ENCODE measurements at places on chromosomes 3 and 15.

GRCh38 chr3:49841806-49842205 lies 14.6 kb downstream of the TRAIP start:
- no peak for DNase-seq

- DNase-seq, result no peak
Observed at GRCh38 chr3:14483286-14483685, 56.9 kb downstream of the GRIP2 start.

DNA sequence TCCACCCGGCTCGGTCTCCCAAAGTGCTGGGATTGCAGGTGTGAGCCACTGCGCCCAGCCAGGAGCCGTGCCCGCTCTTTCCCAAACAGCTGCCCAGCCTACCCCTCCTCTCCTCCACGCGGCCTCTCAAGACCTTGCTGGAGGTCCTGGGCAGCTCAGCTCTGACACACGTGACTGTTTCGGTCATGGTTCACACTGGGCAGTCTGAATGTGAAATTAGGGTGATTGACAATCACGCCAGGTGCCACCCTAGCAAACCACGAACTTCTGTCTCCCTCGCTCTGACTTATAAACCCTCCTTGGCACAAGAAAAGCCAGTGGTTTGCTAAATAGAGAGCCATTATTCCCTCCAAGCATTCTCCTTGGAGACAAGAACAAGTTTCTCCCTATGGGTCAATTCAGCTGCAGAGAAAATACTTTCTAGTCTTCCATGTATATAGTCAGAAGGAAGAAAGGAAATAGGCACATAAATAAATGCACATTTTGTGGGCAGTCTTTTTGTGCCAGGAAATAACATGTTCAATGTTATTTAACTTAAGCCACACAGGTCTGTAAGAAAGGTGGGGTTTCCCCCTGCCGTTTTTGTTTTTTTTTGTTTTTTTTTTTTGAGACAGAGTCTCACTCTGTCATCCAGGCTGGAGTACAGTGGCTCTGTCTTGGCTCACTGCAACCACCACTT lies 121.9 kb upstream of the MEF2A start:
- no peak for DNase-seq

DNA sequence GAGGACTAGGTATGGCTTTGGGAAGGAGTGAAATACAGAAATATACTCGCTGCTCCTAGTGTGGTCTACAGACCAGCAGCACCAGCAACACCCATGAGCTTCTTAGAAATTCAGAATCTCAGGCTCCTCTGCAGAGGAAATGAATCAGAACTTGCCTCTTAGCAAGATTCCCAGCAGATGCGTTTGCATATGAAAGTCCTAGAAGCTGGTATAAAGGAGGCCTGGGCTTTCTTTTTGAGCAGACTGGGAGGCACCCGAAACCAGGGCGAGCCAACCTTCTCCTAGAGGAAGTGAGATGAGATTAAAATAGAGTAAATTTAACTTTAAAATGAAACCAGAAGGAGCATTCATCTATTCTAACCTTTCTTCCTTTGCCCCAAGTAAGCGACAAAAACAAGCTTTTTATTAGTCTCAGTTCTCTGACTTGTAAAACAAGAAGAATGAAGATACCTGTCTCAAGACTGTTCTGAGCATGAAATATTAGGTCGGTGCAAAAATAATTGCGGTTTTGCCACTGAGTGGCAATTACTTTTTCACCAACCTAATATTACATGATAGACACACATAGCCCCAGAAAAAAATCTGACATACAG lies 140.0 kb downstream of the PDZRN3 start:
- no peak for DNase-seq

GRCh38 chr3:61518590-61518989 lies 42.8 kb upstream of the PTPRG start:
- no peak for DNase-seq

DNA sequence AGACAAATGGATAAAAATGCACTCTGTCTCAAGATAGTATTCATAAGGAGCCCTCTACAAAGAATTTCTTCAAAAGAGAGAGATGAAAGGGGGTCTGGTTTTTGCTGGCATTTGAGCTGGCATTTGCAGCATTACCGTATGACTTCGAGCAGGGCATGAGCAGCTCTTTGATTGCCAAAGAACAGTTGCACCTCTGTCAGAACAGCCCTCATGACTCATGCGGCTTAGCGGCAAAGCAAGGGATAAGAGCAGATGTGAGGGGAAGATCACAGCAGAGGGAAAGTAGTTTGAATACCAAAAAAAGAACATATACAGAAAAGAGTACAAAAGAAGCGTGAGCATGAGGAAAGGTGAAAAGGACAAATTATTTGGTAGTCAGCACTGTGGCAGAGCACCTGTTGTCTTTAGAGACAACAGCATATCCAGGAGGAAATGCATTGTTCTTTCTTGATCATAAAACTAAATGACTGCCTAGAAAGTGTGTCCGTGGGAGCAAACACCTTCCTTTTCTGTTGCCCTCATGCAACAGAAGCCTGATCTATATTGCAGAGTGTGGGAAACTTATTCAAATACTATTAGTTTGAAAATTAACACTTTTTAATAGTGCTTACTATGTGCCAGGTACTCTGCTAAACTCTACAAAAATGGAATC lies 80.5 kb upstream of the SLC24A5 start:
- no peak for DNase-seq

DNA sequence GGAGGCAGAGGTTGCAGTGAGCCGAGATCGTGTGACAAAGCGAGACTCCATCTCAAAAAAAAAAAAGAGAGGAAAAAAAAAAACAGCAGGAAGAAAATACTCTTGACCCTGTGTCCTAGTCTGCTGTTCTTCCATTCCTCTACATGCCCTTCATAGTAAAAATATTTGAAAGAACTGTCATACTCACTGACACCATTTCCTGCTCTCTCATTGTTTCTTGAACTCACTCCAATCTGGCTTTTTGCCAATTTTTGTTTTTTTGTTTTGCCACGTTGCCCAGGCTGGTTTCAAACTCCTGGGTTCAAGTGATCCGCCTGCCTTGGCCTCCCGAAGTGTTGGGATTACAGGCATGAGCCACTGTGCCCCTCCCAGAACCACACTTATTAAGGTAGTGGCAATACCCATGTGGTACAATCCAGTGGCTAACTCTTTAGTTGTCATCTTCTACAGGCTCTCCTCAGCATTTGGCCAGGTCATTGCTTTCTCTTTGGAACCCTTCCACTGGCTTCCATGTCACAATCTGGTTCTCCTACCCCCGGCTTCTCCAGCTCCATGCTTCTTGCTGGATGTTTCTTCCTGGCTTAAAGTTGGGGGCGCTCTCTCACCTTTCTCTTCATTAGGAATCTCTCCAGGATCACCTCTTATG lies 238.2 kb upstream of the C2CD4B start:
- no peak for DNase-seq

GRCh38 chr3:31832551-31832950 lies 148.5 kb downstream of the OSBPL10 start:
- DNase-seq, result no peak

DNA sequence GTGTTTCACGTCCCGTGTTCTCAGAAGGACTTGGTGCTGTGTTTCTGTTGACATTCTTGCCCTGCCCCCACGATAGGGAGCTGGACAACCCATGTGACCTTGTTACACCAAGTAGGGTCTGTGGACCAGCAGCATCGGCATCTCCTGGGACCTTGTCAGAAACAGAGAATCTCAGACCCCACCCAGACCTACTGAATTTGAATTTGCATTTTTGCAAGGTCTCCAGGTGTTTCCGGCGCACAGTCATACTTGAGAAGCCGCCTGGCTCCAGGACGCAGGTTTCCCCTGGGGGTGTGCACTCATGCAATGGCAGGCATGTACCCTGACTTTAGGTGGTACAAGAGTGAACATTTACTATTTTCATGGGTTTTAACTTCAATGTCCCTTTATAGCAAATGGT lies 117.9 kb downstream of the TLE3 start:
- DNase-seq, result no peak

DNA sequence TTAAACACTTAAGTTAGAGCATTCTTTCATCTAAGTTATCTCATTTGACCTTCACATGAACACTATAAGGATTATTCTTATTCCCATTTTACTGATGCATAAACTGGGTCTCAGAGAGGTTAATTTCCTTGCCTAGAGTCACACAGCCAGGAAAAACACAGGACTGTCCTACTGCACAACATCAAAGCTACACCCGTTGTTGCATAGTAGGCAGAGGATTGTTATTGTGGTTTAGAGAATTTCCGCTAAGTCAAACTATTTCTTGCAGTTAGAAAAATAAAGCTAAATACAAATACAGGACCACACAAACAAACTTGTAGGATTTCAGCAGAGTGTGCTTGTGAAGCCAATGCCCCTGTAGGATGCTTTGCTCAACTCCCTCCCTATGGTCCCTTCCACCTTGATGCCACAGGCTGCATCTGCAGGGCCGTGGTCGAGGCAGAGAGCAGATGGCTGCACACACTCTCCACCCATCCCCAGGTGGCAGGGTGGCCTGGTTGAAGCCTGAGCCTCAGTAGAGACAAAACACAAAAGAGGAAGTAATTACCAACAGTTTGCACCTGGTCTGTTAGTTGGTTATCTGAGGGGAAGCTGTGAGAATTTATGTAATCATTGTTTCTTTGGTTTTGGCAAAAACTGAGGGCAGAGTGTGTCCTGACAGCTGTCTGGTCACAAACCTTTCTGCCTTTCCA lies 41.1 kb upstream of the SKOR1 start:
- no peak for DNase-seq

GRCh38 chr3:147613725-147614124 lies 204.6 kb downstream of the ZIC1 start:
- peak; percentile 41 for DNase-seq

DNA sequence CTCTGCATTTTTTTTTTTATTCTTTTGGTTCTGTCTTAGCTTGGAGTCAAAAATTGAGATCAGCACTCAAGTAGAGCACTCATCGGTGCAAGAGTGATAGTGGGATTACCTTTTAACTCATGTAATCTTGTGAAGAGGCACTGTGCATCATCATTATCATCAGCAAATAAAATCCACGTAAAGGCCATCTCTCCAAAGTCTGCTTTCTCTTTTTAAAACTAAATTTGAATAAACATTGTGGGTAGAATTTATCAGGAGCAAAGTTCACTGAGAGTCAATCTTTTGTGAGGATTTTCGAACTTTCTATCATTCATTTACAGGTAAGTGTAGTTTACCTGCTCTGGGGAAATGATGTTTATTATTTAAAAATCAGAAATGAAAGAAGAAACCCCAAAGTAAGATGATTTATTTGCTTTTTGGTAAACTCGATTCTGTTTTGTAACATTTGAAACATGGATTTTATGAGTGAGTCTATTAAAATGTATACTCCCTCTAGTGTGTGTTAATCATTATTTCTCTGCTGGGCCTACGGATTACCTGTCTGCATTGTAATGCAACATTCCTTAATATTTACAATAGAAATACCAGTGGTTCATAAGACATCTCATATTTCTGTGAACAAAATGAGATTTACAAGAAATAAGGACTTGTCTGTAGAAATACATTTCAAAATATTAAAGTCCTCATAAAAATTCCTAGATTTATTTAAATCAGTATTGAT lies 327.7 kb upstream of the NAALADL2 start:
- no peak for DNase-seq

DNA sequence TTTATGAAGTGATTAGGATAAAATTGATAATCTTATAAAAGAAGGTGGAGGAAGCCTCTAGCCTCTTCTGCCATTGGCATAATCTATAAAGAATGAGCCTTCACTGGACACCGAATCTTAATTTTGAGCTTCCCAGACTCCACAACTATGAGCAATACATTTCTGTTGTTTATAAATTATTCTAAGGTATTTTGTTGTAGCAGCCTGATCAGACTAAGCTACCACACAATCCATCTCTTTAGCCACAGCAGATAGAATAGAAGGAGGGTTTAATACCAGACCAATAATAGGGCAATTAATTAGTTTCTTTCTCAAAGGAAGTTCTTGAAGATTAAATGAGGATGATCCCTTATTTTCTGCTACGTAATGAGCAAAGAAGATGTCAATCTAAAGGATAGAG lies 33.3 kb downstream of the SUCNR1 start:
- DNase-seq, result no peak

DNA sequence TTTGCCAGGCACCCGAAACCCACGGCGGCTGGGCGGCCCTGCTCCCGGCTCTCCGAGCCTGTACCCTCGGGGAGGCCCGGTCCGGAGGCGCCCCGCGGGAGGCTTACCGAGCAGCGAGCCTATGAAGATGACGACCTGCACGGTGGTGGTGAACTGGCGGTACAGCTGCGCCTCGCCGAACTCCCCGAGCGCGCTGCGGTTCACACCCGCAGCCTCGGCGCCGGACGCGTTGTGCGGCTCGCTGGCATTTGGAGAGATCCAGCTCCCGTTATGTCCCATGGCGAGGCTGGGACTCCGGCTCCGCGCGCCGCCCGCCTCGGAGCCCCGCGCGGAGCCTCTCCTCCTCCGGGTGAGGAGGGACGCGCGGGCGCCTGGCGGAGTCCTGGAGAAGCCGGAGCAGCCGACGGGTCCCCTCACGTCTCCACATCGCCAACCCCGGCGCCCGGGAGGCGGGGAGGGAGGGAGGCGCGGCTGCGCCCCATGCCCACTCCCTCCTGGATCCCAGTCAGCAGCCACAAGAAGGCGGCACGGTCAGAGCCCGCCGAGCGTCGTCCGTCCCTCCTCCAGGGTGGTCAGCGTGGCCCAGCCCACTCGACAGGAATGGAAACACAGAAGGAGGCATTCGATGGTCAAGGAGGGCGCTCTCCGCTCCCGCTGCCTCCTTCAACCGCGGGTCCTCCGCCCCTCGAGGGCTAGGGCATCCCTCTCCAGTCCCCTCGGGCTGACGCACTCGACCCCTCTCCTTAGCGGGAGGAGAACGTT lies at the start of gene GPR176:
Gene GPR176 (minus strand): TSS at position 519 of the 762 bp plus-strand sequence. CDS start 240 bp downstream, at position 279.
- DNase-seq, result peak; percentile 62
